Activated CD4-positive, alpha-beta T cell treated with anti-CD3 and anti-CD28 coated beads for 24 hours (primary cell): ENCODE measurements at places on chromosomes 1 and 21.

- DNase-seq: no peak
Measured at GRCh38 chr21:37088186-37088735, 15.2 kb downstream of the TTC3 start.

- no peak for DNase-seq
Measured at GRCh38 chr1:202575918-202576653, 134.2 kb downstream of the SYT2 start.

- no peak for DNase-seq
Measured at GRCh38 chr1:45953934-45954847, 150.8 kb downstream of the MAST2 start.

- DNase-seq: no peak
Measured at GRCh38 chr1:234300096-234300495, 73.2 kb upstream of the COA6 start.

- DNase-seq: no peak
Measured at GRCh38 chr1:230050973-230051735, 15.9 kb upstream of the GALNT2 start.

GRCh38 chr1:26828411-26828991 is 2.0 kb downstream of the ZDHHC18 start:
- no peak for DNase-seq

GRCh38 chr1:60118085-60118484 is 44.5 kb upstream of the C1orf87 start:
- DNase-seq: no peak

DNA sequence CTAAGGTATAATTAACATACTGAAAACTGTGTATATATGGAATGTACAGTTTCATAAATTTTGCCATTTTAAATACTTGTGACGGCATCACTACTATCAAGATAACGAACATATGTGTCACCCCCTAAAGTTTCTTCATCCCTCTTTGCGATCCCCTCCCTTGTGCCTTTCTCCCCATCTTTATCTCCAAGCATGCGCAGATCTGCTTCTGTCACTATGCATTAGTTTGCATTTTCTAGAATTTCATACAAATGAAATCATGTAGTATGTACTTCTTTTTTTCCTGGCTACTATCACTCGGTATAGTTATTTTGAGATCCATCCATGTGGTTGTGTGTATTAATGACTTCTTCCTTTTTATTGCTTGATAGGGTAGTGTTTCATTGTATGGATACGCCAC is 154.9 kb downstream of the ZNF648 start:
- DNase-seq: no peak

- DNase-seq: no peak
Measured at GRCh38 chr1:59477867-59478266, 181.0 kb downstream of the FGGY start.

DNA sequence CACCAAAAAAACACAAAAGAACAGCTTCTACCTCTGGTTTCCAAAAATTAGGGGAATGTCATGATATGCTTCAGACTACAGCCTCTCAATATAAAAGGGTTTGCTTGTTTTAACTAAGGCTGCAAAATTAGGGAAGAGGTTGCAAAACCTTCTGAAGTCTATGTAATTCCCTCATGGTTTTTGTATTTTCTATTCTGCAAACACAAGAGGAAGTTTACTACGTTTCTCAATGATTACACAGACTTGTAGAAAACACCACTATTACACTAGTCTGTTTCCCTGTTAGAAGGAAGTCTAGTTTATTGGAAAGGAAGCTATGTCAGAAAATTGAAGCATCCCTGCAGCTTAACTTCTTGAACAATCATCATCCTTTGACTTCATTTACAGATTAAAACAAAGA is 229.7 kb upstream of the FMN2 start:
- DNase-seq: no peak
